NCI-H82 (cell line): ENCODE measurements at places on chromosomes 6 and 20.

DNA sequence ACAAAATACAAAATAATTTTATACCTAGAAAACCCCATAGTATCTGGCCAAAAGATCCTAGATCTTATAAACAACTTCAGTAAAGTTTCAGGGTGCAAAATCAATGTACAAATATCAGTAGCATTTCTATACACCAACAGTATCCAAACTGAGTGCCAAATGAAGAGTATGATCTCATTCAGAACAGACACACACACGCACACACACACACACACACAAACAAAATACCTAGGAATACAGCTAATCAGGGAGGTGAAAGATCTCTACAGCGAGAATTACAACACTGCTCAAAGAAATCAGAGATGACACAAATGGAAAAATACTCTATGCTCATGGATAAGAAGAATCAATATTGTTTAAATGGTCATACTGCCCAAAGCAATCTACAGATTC is 49.2 kb downstream of the TOMM6 start:
- no peak for DNase-seq

- no peak for DNase-seq
Measured at GRCh38 chr6:44307217-44307616, 5.9 kb downstream of the AARS2 start.

GRCh38 chr6:157649311-157650260 is 173.5 kb upstream of the SNX9 start:
- DNase-seq, result peak; percentile 46

- no peak for DNase-seq
Measured at GRCh38 chr6:72386324-72386723, 235.5 kb upstream of the KCNQ5 start.

- no peak for DNase-seq
Measured at GRCh38 chr6:132526461-132526860, 11.6 kb upstream of the TAAR9 start.

GRCh38 chr20:50101887-50102286 is 11.1 kb downstream of the UBE2V1 start:
- DNase-seq, result no peak

- no peak for DNase-seq
Measured at GRCh38 chr6:123742626-123743025, 61.0 kb upstream of the NKAIN2 start.

GRCh38 chr6:32860674-32861073 is 6.7 kb downstream of the PSMB9 start:
- no peak for DNase-seq

DNA sequence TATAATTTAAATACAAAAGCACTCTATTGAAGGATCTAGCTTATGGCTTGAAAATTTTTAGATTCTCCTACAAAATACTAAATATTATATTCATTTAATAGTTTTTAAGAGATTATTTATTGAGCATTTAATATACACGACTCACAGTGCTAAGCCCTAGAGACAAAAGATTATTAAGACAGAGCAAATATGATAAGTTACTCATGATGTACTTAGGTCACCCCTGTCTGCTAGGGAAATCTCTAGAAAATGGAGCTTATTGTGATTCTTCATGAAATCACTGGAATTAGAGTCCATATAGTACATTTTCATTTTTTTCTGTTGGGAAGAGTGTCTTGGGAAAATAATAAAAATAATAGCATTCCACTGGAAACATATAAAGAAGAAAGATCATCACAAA is 37.8 kb downstream of the BEND6 start:
- DNase-seq, result no peak

DNA sequence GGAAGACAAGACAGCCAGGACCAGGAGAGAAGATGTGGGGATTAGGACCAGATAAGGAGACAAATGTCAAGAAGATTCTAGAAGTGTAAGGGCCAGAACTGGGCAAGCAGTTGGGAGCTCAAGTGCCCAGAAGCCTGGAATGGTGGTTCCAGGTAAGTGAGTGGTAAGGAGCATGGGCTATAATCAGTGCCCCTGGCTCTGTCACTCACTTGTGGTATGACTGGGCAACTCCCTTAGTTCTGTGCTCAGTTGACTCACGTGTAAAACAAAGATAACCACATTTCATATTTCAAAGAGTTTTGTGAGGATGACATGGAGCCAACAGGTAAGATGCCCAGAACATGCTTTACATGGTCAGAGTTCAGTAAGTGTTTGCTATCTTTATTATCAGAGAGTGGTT is 11.2 kb downstream of the CCDC167 start:
- DNase-seq, result no peak

- no peak for DNase-seq
Measured at GRCh38 chr20:41068806-41069205, 40.2 kb downstream of the TOP1 start.

DNA sequence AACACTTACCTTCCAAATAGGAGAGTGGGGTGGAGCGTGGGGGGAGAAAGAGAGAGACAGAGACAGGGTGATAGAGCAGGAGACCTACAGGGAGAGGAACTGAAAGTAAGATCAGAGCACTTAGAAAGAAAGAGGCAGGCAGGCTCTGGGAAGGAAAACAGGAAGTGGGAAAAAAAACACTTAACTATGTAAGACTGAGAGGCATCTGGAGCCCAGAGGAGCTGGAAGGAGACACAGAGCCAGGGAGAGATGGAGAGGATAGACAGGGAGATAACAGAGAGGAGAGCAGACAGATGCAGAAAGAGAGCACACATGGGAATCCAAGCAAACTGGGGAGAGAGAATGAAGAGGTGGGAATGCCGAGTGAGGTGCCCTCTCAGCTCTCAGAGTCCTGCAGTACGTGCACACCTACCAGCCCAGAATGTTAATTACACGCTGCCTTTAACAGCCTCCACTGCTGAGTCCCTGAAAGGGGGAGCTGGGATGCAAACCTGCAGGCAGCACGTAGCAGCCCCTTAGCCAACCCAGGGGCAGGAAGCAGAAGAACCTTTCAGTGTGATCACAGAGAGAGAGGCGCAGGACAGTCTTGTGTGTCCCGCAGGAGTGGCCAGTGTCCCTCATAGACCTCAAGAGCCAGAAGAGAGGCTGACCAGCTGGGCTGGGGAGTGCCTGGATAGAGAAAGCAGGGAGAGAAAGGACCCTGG is 132.7 kb upstream of the LRFN2 start:
- peak; percentile 75 for DNase-seq

GRCh38 chr6:109069746-109070145 is 24.9 kb downstream of the SESN1 start:
- no peak for DNase-seq

- DNase-seq, result no peak
Measured at GRCh38 chr20:44850272-44850671, 35.2 kb upstream of the YWHAB start.

GRCh38 chr6:88246654-88247053 is 80.5 kb upstream of the CNR1 start:
- peak; percentile 96 for DNase-seq

DNA sequence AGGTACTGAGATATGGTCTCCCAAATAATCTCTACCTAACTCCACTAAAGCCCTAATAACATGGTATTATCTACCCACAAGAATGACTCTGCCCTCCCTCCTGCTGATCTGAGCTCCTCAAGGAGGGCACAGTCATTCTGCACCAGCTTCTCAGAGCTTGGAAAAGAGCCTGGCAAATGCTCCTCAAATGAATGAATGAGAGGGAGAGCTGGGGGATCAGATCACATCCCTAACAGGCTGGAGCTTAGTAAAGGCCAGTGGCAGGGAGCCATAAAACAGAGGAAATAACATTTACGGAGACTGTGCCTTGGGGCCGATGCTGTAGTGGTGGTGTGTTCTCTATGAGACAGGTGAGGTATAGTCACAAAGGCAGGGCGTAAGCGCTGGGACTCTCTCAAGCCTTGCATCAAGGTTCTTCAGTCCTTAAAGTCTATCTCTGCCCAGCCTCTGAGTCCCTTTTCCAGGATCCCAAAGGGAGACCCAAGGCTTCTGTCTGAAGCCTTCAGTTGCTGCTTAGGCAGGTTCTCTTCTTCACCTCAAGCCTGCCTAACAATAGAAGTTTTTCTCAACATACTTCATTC is 7.2 kb upstream of the NNAT start:
- DNase-seq, result peak; percentile 26

DNA sequence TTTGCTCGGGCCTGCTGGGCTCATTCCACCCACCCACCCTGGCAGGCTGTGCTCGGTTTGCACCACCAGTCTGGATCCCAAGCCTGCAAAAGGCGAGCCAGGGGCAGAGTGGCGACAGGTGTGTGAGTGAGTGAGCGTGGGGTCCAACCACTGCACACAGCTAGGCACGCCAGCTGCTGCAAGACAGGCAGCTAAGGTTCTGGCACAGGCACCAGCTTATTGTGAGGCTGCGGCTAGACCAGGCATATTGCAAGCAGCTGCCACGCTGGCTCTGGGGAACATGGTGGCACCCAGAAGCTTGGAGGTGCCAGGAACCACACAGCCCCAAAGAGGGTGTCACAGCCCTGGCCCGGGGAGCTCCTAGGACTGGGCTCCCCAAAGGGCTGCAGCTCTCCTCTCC is 205.1 kb downstream of the ANKRD60 start:
- no peak for DNase-seq

DNA sequence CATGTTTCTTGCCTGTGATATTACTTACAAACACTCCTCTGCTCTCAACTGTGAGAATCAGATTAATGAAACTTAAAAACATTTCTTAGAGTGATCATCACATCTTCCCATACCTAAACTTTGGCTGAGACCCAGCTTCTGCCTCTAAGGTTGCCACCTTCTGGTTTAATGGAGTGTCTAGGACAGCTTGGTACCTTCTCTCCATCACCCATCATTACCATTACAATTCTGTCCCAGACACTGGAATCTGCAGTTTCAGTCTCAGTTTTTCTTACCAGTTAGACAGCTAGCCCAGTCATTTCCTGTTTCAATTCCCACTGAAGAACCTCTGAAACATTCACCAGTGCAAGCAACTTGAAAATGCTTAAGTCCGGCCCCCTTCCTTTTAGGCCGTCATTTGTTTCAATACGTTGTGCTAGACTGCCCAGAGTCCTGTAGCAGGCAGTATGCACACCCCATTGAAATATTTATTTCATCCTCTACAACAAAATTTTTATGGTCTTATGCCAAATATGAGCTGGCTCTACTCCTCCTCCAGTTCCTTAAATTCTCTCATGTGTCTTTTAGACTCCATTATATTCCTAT is 107.0 kb upstream of the FOXO3 start:
- DNase-seq, result no peak

- peak; percentile 94 for DNase-seq
Measured at GRCh38 chr20:47725248-47725973, 59.9 kb downstream of the SULF2 start.

- no peak for DNase-seq
Measured at GRCh38 chr20:18005170-18005989, 36.6 kb downstream of the MGME1 start.

GRCh38 chr20:14337400-14338171 is at the start of gene FLRT3:
Gene FLRT3 (minus strand): TSS chr20:14337612. CDS start chr20:14327506, 10,106 bp downstream.
- peak; percentile 98 for DNase-seq

- no peak for DNase-seq
Measured at GRCh38 chr20:54133434-54134427, 40.1 kb downstream of the CYP24A1 start.

DNA sequence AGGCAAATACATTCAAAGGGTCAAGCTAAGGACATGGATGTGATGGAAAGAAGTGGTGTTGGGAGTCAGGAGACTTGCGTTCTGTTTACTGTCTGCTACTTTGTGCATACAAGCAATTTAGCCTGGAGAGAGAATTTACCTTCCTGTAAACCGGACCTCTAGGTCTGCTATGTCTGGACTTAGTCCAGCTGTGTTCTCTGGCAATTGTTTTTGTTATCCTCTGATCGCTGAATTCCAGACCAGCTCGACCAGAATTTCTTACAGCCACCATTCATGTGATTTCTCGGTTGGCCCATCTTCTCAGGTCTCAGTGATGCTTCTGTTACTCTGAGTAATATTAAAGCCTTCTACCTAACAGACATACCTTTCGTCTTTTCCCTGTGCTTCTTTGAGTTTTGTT is 75.2 kb downstream of the LRRC1 start:
- no peak for DNase-seq

DNA sequence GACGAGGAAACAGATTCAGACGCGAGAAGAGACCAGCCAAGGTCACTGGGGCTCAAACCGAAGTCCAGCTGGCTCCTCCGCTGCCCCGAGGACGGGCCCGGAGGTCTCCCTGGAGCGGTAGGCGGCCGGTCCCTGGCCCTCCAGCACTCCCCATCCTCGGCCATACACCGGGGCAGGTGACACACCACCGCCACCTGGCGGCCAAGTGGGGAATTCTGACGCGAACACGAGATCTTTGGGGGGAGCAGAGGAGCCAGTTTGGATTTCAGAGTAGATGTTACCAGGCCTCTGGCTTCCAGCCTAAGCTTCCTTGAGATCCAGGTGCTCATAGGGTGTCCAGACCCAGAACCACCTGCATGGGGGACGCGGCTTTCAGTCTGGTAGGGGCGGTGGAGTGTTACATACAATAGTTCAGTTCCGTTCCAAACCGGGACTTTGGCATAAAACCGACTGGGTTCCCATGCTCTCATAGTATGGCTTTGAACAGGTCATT is 16.1 kb downstream of the BPIFB1 start:
- DNase-seq, result peak; percentile 82
